Endothelial cell (in vitro differentiated cells): ENCODE measurements at places on chromosomes 2 and 18. TPM values are rescaled to one million over a fixed set of nuclear protein-coding genes. Genes with fewer than 3 reads are reported as not detected.

NEB gene
- 0.64 TPM for total RNA-seq

GREB1 gene
- 35.9 TPM for total RNA-seq

IHH gene
- total RNA-seq = not detected

MC4R gene
- total RNA-seq = not detected

NYAP2 gene
- not detected for total RNA-seq

SAG gene
- total RNA-seq = not detected

DLGAP1 gene
- 1.8 TPM for total RNA-seq

MRPS5 gene
- 47.5 TPM for total RNA-seq

IL1R2 gene
- total RNA-seq = not detected

ACTR1B gene
- total RNA-seq = 52.1 TPM

PRR30 gene
- not detected for total RNA-seq

REG3A gene
- total RNA-seq = not detected

DGUOK gene
- total RNA-seq = 68.3 TPM

PROKR1 gene
- total RNA-seq = 0.38 TPM

CDK15 gene
- total RNA-seq = not detected

PDK1 gene
- 16.4 TPM for total RNA-seq

ZNF512 gene
- 30.1 TPM for total RNA-seq

- no peak for DNase-seq
Observed at GRCh38 chr2:191636235-191636543, 41.7 kb upstream of the NABP1 start.

GRCh38 chr18:28768791-28769768, 592.1 kb upstream of the CDH2 start:
- no peak for DNase-seq

DNA sequence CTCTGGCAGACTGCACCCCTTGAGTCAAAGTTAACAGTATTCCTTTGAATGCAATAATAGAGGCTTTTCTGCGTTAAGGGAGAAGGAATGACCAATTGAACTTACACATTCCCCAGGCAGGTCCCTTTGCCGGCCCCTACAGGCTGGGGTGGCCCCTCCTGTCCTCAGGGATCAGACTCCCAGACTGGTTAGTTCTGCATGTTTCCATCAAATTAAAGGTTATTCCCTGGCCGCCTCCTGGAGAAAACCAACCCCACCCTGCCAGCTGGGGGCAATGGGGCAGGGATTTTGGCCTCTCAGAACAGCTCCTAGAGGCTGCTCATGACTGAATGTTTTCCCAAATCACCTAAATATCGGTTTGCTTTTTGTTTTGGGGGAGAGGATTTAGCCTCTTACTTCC, 199.6 kb downstream of the MGAT5 start:
- DNase-seq = no peak

GRCh38 chr18:45991788-45992187, 24.7 kb upstream of the EPG5 start:
- DNase-seq = no peak

GRCh38 chr2:238561230-238561629, 134.5 kb downstream of the ASB1 start:
- no peak for DNase-seq

GRCh38 chr2:68157002-68157401, 686 bp upstream of the PNO1 start:
- peak; percentile 41 for DNase-seq

DNA sequence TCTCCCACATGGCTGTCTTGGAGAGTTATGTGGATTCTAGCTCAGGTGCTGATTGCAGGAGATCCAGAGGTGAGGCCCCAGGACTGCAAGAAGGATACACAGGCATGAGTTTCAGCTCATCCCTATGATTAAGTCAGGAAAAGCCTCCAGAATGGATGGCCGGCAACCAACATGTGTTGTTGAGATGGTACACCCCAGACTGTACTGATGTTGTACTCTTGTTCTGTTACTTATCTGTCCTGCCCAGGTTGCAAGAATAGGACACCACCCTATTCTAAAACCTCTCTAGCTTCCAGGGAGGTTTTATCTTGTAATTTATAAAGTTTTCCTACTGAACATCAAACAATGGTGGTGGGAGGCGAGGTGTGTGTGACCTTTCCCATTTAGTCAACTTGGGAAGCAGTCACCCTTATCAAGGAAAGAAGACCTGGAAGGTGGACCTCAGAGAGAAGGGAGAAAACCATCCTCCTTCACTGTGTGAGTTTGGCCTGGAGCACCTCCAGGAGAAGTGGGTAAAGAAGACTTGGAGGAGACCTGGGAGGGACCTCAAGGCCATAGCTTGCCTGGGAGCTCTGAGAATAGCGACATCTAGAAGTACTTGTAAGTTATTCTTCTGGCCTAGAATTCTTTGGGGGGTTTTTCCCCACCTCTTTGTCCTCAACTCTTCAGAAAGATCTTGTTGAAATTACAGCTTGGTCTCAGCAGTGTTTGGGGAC, 8.6 kb downstream of the FAM124B start:
- no peak for DNase-seq

DNA sequence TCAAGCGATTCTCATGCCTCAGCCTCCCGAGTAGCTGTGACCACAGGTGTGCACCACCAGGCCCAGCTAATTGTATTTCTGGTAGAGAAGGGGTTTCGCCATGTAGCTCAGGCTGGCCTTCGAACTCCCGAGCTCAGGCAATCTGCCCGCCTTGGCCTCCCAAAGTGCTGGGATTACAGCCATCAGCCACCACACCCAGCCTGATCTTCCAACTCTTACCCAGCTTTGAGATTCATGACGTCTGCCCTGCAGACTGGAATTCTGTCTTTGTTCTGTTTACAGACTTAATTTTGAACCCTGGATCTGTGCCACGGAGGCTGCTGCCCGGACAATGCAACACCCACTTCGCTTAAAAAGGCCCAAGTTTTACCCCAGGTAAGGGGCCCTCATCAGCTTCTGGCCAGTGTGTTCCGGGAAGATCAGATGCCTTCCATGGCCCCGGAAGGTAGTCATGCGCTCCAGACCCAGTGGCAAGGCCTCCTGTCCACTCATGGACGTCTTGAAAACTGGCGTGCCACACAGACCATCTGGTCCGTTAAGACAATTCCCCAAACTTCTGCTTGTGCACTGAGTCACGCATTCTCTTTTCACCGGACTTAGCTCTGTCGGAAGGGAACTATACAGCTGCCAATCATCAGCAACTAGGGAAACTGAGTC, 5.5 kb downstream of the PXDN start:
- no peak for DNase-seq

DNA sequence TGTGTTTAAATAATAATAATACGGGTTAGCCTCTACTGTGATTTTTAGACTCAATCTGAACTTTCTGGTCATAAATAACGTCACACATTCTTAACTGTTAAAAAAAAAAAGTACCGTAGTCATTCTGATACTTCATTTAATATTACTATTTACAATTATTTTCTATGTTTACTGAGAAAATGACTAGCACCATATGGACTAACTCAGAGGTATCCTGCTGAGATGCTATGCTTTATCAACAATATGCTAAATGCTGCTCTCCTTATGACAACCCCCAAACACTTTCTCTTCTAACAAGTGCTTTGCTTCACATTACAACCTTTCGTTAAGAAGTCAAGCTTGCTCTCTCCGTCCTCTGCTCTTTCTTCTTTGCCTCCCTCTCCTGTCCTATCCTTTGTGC, 182.1 kb downstream of the AFF3 start:
- DNase-seq = no peak

- DNase-seq = no peak
Observed at GRCh38 chr2:46803547-46803878, 112.1 kb downstream of the MCFD2 start.

GRCh38 chr18:45556222-45556621, 59.1 kb upstream of the SLC14A2 start:
- DNase-seq = no peak

- no peak for DNase-seq
Observed at GRCh38 chr2:66717218-66717905, 282.4 kb downstream of the MEIS1 start.

GRCh38 chr2:6828299-6828584, 37.5 kb downstream of the CMPK2 start:
- DNase-seq = no peak

DNA sequence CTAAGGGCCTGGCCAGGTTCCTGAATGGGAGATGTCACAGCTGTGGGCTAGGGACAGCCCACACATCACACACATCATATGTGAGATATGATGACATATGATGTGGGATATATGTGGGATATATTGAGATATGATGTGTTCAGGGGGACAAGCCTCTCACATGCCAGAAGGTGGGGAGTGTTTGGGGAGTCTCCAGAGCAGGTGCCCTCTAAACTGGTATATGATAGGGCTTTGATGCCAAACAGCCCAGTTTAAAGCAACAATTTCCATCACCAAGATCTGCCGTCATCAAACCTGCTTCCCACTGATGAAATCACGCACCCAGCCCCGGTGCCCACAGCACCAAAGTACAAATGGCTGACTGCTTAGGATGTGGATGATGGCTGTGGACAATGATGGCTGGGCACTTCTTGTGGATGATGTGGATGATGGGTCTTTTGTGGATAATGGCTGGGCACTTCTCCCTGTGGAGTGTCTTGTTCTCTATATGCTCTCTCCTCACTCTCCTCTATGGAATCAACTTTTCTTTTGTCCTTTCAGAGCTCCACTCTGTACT, 50.9 kb downstream of the FBLN7 start:
- no peak for DNase-seq

GRCh38 chr2:100782380-100782878, 37.5 kb upstream of the NPAS2 start:
- DNase-seq = no peak

GRCh38 chr18:79616651-79617510, 62.7 kb upstream of the CTDP1 start:
- peak; percentile 14 for DNase-seq

GRCh38 chr18:58756596-58757240, 85.5 kb downstream of the MALT1 start:
- no peak for DNase-seq
